ENCODE measurements at places on chromosomes 2 and 18. TPM values are rescaled to one million over a fixed set of nuclear protein-coding genes. Genes with fewer than 3 reads are reported as not detected.

ESPNL gene
- total RNA-seq = not detected

CLIP4 gene
- 22.2 TPM for total RNA-seq

FBXO15 gene
- total RNA-seq = not detected

CD226 gene
- 0.89 TPM for total RNA-seq

MAPK4 gene
- total RNA-seq = 3.1 TPM

CCDC74A gene
- total RNA-seq = 1.3 TPM

MYCN gene
- 5.3 TPM for total RNA-seq

SERPINB10 gene
- not detected for total RNA-seq

ANKZF1 gene
- total RNA-seq = 142 TPM

RGPD4 gene
- total RNA-seq = not detected
